ENCODE measurements at places on chromosomes 3 and 15.
A peak's percentile ranks its signal among the peaks of the same experiment; 100 is the strongest.

GRCh38 chr15:80266113-80266512, 14.1 kb upstream of the CTXND1 start:
- no peak for DNase-seq

DNA sequence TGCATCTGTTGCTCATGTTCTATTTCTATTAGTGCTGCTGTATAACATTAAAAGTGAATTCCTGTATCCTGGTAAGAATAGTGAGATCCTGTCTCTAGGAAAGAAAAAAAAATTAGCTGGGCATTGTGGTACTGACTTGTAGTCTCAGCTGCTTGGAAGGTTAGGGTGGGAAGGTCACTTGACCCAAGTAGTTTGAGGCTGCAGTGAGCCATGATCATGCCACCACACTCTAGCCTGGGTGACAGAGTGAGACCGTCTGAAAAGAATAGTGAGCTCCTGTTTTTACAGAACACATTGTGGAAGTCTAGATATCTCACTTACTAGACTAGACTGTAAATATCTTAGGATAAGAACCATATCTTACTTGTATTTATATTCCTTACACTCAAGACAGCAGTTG, 4.6 kb downstream of the ATP11B start:
- no peak for DNase-seq

- DNase-seq: no peak
Observed at GRCh38 chr3:100954199-100954935, 38.9 kb downstream of the ABI3BP start.

- no peak for DNase-seq
Observed at GRCh38 chr15:87667643-87668042, 588.9 kb downstream of the NTRK3 start.

DNA sequence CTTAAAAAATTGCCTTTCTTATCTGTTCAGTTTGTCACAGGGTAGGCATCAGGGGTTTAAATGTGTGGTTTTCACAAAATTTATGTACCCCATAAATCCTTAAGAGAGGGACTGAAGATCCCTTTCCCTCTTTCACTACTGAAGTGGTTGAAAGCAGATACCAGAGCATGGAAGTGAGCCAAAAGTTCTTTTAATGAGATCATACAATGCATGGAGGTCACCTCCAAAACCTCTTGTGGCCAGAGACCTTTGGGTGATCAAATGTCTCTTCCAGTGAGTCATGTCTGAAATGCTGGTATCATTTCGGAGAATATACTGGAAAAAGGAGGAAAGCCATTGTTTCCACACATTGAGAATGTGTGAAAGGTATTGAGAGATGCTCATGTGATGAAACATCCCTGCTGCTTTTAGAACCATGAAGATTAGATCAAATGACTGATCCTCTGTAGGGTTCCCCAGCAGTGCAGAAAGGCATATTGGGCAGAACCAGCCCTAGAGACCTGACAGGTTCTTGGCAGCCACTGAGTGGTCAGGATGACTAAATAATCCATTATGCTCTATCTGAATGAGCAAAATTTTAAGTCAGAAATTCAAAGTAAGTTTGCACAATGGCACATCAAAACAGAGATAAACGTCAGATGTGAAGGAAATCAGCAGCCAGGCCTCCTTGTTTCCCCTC, 165.8 kb upstream of the SLC2A2 start:
- DNase-seq: no peak

DNA sequence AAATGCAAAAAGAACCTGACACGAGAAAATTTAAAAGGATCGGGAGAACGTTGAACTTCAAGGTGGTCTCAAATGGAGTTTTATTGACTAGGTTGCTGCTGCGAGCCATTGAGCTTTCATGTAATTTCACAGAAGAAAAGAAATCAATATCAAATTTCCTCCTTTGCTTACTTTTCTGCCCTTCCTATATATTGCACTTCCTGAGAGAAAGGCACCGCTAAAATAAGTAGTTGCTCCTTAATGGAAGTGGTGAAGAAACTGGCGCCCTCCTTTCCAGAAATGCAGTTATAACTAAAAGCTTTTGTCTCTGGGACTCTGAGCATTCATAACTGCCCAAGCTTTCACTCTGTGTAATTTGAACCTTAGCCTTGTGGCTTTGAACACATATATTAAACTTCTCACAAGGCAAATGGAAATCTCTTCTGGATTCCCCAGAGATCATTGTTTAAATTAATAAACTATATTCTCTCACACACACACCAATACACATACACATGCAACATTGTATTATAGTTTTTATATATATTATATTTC, 13.4 kb downstream of the EID1 start:
- DNase-seq: no peak

DNA sequence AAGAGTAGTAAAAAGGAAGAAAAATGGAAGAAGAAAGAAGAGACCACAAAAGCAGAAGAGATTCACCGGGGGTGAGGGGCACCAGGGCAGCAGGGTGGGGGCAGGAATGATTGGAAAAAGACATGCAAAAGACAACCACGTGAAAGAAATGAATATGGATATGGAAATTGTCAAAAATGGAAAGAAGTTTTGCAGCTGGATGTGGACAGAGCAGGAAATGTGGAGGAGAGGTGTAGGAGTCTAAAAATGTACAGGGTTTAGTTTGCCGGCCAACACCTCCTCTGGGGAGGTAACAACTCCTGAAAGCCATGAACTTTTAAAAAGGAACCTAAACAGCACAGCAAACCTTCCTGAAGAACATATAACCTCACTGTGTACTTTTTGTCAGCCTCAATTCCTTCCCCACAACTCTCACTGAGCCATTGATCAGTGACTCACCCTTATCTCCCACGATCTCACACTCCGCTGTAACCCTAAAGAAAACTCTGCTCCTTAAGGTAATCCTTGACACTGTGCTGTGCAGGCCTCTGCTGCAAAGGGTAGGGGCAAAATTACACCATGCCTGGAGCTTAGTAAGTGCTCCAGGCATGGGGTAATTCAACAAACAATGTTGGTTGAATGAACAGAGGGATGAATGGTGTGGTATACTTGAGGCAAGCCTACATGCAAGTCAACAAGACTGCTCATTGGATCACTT, 100.2 kb upstream of the BOC start:
- no peak for DNase-seq

GRCh38 chr3:131922356-131922755, 112.5 kb downstream of the CPNE4 start:
- DNase-seq: no peak

DNA sequence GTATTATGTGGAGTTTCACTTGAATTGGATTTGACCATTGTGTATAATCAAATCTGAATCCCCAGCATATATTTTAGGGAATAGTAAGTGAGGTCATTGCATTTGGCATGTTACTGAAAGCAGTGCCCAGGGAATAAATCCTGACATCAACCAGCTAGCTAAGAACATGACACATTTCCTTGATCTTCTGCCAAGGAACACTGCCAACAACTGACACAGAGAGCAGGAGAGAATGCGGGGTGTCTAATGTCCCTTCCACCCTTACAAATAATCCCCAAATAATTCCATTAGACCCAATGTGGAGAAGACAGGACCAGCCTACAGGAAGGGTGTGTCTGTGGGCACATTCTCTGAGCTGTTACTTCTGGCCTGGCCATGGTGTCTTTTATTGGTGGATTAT, 30.6 kb upstream of the UBE3A start:
- DNase-seq: no peak

DNA sequence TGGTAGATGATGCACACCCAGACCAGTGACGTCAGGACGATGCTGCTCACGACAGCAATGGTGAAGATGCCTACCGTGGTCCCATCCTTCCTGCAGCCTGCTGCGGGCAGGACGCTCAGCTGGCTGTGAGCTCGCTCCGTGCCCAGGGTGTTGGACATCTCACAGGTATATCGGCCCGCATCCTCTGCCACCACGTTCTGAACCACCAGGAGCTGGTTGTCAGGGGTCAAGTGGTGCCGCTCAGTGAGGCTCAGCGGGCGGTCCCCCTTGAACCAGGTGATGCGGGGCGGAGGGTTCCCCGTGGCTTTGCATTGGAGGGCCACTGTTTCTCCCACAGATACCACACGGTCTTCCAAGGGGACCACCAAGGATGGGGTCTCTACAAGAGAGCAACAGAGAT, 117.8 kb downstream of the LRIG1 start:
- DNase-seq: no peak

DNA sequence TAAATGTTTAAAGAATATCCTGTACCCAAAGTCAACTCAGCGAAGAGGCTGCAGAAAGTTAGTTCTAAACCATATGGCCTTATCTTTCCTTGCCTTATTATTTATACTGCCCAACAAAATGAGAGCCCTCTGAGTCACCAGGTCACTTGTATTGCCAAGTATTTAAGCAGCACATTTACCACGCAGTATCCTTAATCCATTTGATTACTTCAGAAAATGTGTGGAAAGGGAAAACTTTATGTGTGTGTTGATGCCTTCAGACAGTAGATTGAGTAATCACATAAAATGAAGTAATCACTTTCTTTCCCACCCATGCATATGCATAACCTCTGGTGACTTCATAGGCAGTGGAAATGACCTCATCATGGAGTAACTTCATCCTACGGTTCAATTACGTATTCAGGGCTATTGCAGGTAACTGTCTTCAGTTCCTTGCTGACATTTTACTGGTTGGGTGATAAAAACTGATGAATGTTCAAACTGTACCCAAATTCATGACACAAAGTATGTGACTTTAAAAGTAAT, 7.5 kb upstream of the CADPS start:
- DNase-seq: no peak

DNA sequence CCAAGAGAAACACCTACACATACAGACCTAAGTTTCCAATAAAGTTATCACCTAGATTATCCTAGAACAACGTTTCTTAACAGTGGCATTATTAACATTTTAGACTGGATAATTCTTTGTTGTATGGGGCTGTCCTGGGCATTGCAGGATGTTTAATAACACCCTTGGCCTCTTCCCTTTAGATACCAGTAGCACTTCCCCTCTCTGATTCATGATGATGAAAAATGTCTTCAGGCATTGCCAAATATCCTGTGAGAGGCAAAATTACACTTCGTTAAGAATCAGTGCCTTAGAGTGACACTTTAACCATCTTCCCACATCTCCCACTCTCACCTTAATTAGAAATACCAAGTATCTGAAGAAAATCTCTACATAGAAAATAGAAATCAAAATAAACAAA, 352.6 kb downstream of the CGGBP1 start:
- DNase-seq: no peak

GRCh38 chr3:194130807-194131589, 5.0 kb upstream of the HES1 start:
- DNase-seq: no peak

GRCh38 chr3:180469149-180469548, 132.8 kb upstream of the TTC14 start:
- DNase-seq: no peak

- no peak for DNase-seq
Observed at GRCh38 chr3:4674216-4674615, 181.1 kb downstream of the ITPR1 start.

DNA sequence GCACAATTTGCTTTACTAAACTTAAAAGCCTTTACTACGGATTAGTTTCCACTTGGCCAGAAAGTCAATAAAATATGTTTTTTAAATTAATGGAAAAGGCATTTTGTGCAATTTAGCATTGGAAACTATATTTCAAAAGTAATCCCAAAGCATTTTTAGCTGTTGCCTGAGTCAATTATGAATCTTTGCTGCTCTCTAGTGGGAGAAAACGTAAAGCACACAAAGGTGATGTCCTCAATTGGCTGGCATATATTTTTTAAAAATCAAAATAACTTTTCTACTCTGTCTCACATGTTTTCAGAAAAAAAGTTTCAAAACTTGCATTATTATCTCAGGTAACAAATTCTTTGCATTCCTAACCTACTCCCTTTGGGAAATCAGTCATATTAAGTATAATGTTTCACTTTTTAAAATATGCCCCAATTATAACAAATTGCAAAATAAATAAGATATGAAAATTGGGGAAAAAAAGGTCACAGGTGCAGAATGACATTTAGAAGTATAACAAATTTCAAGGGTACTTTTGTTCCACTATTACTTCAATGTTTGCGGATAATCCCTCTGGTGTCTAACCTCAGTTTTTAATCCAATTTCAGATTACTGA, 47.2 kb upstream of the TEX55 start:
- no peak for DNase-seq

GRCh38 chr3:186487819-186488218, 56.4 kb downstream of the CRYGS start:
- no peak for DNase-seq

- peak; percentile 25 for DNase-seq
Observed at GRCh38 chr15:95996494-95996893, 334.0 kb upstream of the NR2F2 start.

DNA sequence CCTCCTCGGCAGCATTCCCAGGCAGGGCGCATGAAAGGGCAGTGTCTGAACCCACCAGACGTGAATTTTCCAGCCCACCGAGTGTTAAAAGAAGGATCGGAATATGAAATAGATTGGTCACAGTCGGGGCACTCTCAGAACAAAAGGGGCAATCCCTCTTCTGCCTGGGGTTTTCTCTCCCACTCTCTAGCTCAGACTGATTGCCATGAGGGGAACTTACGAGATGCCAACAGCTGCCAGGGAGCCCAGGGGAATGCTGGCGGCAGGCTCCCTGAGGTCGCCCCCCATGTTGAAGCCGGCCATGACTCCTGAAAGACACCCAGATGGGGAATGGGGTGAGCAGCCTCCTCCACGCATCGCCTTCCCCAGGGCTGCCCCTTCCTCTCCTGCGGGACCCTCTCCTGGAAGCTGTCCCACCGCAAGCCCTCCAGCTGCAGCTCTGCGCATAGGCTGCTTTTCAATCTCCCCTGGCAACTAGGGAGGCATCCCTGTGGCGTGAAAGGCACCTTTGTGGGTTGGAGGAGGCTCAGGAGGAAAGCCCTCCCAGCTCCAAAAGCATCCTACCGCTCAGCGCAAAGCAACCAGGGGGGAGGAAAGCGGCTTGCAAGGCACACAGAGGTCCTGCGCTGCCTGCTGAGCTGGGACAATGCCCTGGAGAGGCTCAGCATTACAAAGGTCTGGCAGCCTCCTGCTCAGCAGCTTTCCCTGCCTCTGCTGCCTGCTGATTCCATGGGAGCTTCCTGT, 64.8 kb upstream of the HEG1 start:
- DNase-seq: no peak

GRCh38 chr3:188046561-188047211, 107.3 kb upstream of the LPP start:
- no peak for DNase-seq

DNA sequence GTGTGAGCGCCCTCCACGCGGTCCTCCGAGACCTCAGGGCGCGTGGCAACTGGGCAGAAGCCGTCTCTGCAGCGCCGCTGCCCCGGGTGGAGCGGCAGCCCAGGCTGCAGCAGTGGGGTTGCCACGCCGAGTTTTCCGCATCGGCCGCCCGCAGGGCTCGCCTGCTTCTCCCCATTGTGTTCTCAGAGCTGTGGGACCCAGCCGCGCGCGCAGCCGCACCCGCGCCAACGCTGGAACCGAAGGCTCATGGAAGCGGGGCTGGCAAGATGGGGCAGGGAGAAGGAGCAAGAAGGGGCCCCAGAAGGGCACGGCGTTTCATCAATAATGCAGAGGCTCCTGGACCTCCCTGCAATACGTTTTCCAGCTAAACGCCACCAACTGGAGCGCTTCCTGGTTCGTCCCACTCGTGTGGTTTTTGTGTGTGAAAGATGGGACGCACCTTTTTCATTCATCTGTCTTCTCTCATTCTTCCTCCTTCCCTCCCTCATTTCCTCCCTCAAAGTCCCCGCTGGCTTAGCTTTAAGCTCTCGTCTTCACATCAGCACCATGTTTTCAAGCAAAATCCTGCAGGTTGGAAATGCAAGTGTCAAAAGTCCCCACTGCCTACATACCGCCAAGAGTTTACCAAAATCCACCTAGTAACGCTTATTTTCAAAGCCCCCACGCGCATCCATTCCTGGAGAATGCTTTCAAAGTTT, 1.2 kb downstream of the ROBO1 start:
- no peak for DNase-seq

Data from CMK (cell line).